Cardiac septum (tissue), 1 donor: ENCODE measurements at places on chromosomes 6 and 20. TPM values are rescaled to one million over a fixed set of nuclear protein-coding genes. Genes with fewer than 3 reads are reported as not detected.

- peak; percentile 98 for DNase-seq
Observed at GRCh38 chr20:1466211-1467081, at the start of gene NSFL1C. Gene NSFL1C, minus strand, starts transcription at chr20:1466849. Its CDS starts 25 bp downstream, at chr20:1466824.

GRCh38 chr6:33211666-33212422 is 3.5 kb downstream of the RING1 start:
- DNase-seq: no peak

- no peak for DNase-seq
Observed at GRCh38 chr20:52964131-52964530, 8.0 kb upstream of the TSHZ2 start.

Gene GRIK2
- 0.67 TPM for total RNA-seq
